ENCODE measurements at places on chromosomes 7 and 10.

DNA sequence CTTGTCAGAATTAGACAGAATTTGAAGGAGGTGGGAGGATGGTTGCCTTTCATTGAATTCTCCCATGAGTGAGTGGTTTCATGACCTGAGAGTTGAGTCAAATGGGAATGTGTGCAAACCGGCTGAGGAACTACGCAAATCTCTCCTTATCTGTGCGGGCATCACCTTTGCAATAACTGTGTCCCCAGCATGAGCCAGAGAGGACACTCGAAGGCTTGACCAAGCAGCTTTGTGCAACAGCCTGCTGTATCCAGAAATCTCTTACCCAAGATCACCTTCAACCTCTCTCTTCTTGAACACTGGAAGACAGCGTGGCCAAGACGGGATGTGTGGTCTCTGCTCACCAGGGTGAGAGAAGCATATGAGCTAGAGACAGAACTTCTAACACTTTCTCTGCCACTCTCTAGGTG is 93.8 kb upstream of the IKZF1 start:
- DNase-seq, result no peak

GRCh38 chr7:70565721-70566370 is 566.1 kb upstream of the GALNT17 start:
- DNase-seq, result no peak

GRCh38 chr10:125976960-125977605 is 80.7 kb downstream of the FANK1 start:
- DNase-seq, result peak; percentile 15

GRCh38 chr10:52106011-52106410 is 208.1 kb upstream of the DKK1 start:
- no peak for DNase-seq

GRCh38 chr10:28559618-28560017 is 26.7 kb downstream of the WAC start:
- no peak for DNase-seq

GRCh38 chr10:11625019-11625735 is 13.7 kb upstream of the USP6NL start:
- DNase-seq, result peak; percentile 94

GRCh38 chr7:129574487-129574886 is 37.0 kb upstream of the NRF1 start:
- DNase-seq, result no peak

GRCh38 chr7:70727861-70728260 is 404.1 kb upstream of the GALNT17 start:
- no peak for DNase-seq

DNA sequence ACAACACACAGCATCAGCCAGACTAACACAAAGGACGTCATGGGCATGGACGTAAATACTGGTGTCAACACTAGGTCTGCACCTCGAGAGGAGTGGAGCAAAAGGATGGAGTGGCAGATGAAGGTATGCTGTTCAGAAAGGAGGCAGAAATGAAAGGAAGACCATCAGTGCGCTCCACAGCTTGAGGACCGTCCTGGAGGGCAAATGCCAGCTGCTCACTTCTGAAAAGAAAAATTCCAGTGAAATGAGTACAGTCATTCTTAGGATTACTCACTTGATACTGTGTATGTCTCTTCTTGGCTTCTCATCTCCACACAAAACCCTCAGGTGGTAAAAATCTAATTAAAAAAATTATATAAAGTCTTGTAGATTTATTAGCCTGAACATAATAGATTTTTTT is 44.8 kb downstream of the EGFR start:
- DNase-seq, result no peak
